Renal pelvis (tissue), 12 donors: ENCODE measurements at places on chromosomes 12 and 14. TPM values are rescaled to one million over a fixed set of nuclear protein-coding genes. Genes with fewer than 3 reads are reported as not detected.

GRCh38 chr12:46266869-46267574 is 1.8 kb downstream of the SLC38A1 start:
- DNase-seq: peak; percentile 58

DNA sequence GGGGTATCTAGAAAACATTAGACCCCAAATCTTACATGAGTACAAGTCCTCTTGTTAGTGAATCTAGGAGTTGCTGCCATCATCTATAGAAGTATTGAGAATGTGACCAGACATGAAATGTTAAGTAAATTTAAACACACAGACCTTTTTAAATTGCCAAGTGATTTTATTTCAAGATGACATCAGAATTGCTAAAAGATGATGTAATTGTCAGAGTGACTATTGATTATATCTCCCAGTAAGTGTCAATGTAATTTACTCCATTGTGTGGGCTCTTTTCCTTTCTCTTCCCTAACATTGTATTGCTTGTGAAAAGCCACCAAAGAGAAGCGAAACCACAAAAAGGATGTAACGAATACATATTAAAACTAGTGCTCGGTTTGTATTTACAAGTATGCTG is 16.8 kb downstream of the ADAM21 start:
- no peak for DNase-seq

Gene KCNJ8
- polyA plus RNA-seq: 22.8 TPM

GRCh38 chr12:55681142-55682077 is 26.3 kb downstream of the ITGA7 start:
- DNase-seq: peak; percentile 82

- no peak for DNase-seq
Measured at GRCh38 chr14:75579882-75580281, 1.5 kb downstream of the FLVCR2 start.

- no peak for DNase-seq
Measured at GRCh38 chr12:5923043-5923605, 21.9 kb downstream of the ANO2 start.

GRCh38 chr14:98593361-98593761 is 678.6 kb downstream of the BCL11B start:
- DNase-seq: no peak

Gene ZNF891
- polyA plus RNA-seq: 7.8 TPM

DNA sequence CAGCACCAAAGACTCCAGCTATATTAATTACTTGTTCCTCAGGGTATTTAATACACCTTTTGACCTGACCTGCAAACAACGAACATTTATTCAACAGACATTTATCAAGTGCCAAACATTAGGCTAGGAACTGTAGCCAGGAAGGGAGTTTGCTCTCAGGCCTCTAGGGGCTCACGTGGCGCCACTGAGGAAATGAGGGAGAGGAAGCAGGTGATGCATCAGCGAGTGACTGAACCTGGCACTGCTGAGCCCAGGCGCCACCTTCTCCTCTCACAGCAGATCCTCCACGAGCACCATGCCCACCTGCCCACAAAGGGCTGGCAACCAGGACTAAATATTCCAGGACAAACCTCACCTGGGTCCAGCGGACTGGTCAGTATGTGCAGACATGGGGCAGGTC is 50.2 kb downstream of the SETD3 start:
- DNase-seq: no peak

Gene LTBP2
- 4.4 TPM for polyA plus RNA-seq

Gene CISTR
- not detected for polyA plus RNA-seq

Gene KLRK1
- polyA plus RNA-seq: 0.53 TPM

Gene PIANP
- 12.8 TPM for polyA plus RNA-seq

GRCh38 chr12:71641390-71641789 is 22.3 kb downstream of the ZFC3H1 start:
- no peak for DNase-seq

DNA sequence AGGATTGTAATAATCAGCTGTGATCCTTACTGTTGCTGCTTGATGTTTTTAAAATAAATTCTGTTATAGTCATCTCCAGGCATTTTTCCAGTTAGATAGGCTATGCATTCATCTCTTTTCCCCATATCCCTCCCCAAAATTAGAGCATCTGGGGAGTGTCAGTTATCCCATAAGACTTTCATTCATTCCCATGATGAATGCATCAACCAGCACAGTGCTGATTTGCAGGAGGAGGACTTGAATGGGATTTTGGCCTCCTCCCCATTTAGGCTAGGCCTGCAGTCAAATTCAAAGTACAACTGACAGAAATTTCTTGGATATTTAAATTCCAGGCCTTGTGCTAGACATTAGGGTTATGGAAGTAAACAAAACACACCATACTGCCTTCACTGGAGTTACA is 99.8 kb downstream of the AEBP2 start:
- DNase-seq: no peak

DNA sequence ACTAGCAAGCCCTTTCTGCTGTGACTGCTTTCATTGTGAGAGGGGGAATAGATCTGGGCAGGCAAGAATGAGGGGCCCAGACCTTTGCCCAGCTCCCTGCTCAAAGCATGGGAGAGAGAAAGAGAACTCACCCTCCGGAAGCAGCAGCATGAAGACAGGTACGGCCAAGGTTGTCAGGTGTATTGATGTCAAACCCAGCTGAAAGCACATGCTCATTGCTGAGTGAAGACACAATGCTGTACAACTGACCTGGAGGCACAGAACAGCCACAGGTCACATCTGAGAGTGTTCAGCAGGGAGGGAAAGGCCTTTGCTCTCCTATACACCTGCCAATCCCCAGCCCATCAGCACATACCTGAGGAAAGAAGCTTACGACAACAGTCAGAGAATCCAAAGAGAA is 5.5 kb downstream of the ANKRD52 start:
- no peak for DNase-seq
